ENCODE measurements at places on chromosomes 4 and X.

- no peak for DNase-seq
Measured at GRCh38 chr4:124711471-124712371, 811 bp downstream of the ANKRD50 start.

DNA sequence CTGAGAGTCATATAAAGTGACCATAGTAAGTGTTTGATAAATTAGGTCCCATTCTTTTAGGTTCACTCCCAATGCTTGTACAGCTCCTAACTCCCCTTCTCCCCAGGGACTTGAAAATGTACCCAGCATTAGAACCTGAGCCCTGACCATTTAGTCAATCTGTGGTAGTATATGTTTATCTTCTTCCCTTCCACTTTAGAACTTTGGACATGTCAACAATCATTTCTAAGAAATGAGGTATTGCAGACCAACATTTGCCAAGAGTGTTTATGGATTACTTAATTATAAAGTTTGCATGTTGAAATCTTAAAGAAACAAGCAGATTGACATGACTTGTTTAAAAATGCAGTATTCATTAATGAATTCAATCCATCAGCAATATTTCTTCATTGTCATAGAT, 26.0 kb downstream of the AFM start:
- DNase-seq, result no peak

DNA sequence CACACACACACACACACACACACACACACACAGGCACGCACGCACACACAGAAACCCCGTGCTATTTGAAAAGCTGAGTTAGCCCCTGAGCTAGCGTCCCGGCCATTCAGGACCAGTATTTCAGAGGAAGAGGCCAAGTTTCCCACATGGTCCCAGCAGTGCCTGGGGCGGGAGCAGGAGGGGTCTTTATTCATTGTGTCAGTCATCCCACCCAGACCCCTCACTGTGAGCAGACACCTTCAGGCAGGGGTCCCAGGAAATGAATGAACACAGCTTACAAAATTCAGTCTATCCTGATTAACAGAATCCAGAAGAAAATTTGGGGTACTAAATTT, 58.1 kb downstream of the ZFYVE28 start:
- DNase-seq, result no peak

DNA sequence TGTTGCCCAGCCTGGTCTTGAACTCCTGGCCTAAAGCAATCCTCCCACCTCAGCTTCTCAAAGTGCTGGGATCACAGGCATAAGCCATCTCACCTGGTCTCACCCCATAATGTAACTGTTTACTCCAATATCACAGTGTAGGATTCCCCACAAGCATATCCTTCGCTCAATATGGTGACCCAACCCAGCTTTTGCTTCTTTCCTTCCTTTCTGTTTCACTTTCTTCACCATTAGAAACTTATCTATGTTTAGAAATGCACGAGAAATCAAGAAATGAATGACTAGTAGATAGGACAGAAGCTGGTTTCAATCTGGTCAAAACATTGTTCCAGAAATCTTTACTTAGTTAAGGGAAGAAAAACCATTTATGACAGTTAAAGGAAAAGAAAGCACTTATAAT, 18.9 kb downstream of the TSPAN5 start:
- DNase-seq, result no peak

GRCh38 chr4:7557456-7557855, 122.7 kb upstream of the PSAPL1 start:
- no peak for DNase-seq

- DNase-seq, result no peak
Measured at GRCh38 chr4:102612824-102613366, 111.7 kb downstream of the NFKB1 start.

- no peak for DNase-seq
Measured at GRCh38 chr4:72118017-72118416, 86.2 kb downstream of the NPFFR2 start.

GRCh38 chrX:87518504-87518903, 902 bp downstream of the KLHL4 start:
- DNase-seq, result no peak

DNA sequence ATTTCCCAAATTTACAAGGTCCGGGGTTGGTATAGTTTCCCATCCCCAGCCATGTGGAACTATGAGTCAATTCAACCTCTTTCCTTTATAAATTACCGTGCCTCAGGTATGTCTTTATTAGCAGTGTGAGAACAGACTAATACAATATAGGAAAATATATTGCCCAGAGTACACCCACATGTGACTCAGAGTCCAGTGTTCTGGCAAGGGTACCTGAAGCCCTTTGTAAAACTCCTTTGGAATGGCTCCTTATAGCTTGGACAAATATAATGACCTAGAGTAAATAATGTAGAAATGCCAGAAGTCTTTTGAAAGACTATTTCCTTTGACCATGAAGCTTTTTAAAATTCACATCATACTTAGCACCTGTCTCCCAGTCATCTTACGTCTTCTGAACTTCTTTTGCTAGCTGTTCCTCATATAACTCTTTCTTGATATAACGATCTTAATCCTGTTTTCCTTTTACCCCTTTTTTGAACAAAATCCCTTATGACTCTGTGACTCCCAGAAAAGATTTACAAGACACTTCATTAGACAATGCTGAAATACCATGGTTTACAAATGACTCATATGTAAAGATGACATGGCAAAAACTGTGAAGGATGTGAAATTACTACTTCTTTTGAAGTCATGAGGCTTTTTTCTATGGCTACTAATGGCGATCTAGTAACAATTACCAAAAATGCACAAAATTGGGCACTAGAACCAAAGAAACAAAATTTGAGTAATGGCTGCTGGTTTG, 408.9 kb downstream of the NAP1L3 start:
- DNase-seq, result no peak

- no peak for DNase-seq
Measured at GRCh38 chr4:182749667-182750167, 167.5 kb downstream of the DCTD start.

GRCh38 chr4:142414366-142414990, 431.6 kb downstream of the INPP4B start:
- DNase-seq, result no peak

DNA sequence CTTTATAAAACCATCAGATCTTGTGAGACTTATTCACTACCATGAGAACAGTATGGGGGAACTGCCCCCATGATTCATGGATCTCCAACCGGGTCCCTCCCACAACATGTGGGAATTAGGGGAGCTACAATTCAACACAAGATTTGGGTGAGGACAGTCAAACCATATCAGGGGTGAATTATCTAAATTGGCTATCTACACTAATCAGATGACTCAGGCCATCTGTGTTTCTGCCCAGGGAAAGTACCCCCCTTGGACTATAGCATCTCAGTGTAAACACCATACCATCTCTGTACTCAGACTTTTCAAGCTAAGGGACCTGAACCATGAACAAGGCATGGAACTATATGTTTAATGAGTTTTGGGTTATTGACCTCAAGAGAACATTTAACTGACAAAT, 76.8 kb downstream of the LNX1 start:
- DNase-seq, result no peak

DNA sequence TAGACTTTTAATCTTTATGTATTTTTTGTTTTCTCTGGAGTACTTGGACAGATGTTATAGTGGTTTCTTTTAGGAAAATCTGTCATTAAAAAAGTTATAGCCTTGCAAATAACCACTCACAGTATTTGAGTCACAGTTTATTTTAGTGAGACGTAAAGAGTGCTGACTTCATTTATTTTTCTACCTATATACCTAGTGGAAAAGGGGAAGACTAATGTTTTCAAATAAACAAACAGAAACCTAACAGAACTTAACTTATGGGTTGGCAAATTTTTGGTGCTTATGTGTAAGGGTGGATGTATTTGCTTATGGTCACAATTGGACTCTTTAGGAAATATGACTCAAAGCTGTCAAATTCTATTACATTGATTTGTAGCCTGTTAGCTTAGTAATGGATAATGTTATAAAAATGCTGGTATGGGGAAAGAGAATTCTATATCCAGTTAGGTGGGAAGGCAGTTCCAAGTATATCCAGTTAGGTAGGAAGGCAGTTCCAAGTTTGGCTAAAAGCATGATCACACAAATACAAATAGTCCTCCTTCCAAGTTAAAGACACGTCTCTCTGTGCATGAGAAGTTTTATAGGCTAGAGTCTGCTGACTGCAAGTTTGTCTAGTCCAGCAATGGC, 61.9 kb downstream of the SLC9A6 start:
- DNase-seq, result no peak

DNA sequence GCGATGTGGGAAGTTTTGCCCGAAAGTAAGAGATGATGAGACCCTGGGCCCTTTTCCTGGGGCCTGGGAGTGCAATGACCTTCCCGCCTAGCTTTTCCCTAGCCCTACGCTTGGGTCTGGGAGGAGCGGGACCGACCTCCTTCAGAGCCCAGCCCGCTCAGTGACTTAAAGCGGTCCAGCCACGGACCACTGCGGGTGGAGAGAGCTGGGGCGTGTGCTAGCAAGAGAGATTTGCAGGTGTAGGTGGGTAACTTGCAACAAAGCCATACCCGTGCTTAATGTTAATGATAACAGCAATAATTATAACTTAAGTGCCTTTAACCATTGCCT, 503 bp upstream of the PDE5A start:
- no peak for DNase-seq

- no peak for DNase-seq
Measured at GRCh38 chrX:40694802-40695201, 40.5 kb downstream of the MED14 start.

GRCh38 chr4:59535541-59535940, 1664.6 kb upstream of the ADGRL3 start:
- no peak for DNase-seq

- DNase-seq, result no peak
Measured at GRCh38 chr4:152586668-152587067, 50.8 kb upstream of the FBXW7 start.

- DNase-seq, result no peak
Measured at GRCh38 chrX:73214426-73215094, at the start of gene NAP1L2. Gene NAP1L2, minus strand, starts transcription at chrX:73214851. Its CDS starts 359 bp downstream, at chrX:73214492.

GRCh38 chrX:69107747-69108401, 57.4 kb downstream of the PJA1 start:
- no peak for DNase-seq

- DNase-seq, result no peak
Measured at GRCh38 chrX:71365356-71365874, 742 bp upstream of the TAF1 start.

All from SK-N-MC (cell line).